ENCODE measurements at places on chromosomes 11 and 22.
A peak's percentile ranks its signal among the peaks of the same experiment; 100 is the strongest.

GRCh38 chr11:31714840-31715239, 96.3 kb downstream of the PAX6 start:
- no peak for DNase-seq

GRCh38 chr22:30262917-30263741, 3.5 kb downstream of the OSM start:
- DNase-seq = peak; percentile 43

DNA sequence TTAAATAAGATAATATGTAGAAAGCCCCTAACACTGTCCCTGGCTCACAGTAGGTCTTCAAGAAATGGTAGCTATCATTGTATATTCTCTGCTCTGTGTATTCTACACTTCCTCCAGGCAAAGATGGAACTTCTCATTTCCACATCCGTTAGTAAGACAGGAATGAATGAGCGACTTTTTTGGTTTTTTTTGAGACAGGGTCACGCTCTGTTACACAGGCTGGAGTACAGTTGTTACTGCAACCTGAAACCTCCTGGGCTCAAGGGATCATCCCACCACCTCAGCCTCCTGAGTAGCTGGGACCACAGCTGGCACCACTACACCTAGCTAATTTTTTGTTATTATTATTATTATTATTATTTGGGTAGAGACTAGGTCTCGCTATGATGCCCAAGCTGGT, 2.3 kb upstream of the CLPB start:
- no peak for DNase-seq

DNA sequence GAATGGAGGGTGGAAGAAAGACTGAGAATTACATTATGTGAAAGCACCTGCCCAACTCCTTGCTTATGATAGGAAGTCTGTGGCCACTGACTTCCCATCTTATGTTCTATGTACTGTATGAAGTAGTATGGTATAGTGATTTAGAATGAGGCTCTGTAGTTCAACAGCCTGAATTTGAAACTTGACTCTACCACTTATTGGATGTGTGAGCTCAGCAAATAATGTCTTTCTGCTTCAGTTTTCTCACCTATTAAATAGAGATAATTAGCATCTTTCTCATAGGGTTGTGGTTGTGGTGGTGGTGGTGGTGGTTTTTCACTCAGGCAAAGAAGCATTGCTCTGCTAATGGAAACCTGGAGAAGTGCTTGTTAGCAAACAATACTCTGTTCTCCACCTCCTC, 121.6 kb downstream of the PAX6 start:
- no peak for DNase-seq

DNA sequence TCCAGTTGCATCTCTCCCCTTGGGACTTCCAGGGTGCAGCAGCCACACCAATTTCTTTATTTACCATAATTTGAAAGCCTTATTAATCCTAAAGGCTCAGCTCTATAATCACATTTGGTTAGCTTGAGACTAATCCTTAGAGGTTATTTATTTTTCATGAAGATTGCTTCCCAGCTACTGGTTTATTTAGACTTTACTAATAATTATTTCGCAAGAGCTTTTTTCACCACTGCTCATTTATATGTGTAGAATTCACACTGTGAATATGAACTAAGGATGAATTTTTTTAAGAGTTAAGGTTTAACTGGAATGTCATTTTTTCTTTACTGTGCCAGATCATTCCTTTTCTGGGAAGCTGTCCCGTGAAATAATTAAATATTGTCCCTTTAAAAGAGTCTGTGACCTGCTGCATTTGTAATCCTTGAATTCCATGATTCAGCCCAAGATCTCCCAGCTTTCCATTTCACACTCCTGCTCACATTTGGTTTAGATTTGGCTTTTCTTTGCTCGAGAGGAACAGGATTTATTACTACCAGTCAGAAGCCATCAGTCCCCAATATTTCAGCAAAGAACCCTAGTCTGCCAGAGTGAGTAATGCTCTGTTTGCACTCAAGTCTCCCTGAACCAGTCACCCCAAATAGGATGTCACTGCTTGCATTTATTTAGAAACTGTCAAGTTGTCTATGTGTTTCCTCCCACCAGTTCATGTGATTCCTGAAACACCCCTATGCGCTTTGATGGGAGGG, 4.4 kb upstream of the CD44 start:
- no peak for DNase-seq

DNA sequence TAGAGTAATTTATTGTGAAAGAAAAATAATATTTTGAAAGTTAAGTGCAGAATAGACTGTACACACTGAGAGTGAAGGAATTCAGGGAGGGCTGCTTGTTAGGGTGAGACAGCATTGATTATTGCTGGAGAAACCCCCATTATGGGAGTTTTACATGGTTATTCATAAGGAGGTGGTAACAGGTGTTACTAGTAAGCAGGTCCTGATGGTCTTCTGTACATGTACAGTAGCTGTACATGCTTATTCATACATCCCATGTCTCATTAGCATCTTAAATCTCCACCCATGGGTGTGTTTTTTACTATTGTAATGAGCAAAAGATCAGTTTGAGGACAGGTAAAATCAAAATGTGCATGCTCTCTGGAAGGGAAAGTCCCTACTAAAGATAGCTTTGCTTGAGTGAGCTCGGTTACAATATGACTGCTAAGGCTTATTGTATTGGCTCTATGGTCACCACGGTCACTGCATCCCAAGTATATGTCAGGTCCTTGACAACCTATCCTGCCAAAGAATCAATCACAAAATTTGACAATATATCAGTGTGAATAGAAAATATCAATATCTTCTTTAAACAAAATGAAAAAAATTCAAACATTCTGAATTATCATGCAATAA, 6.2 kb downstream of the KDM4F start:
- no peak for DNase-seq

Data from amygdala (tissue), 56 donors.